Stimulated activated CD8-positive, alpha-beta memory T cell treated with anti-CD3 and anti-CD28 coated beads, Interleukin-4, amount 100 ng/mL, for 4 hours (primary cell): ENCODE measurements at places on chromosomes 3 and 15.

- DNase-seq, result no peak
Observed at GRCh38 chr3:171248426-171249111, 211.6 kb downstream of the TNIK start.

DNA sequence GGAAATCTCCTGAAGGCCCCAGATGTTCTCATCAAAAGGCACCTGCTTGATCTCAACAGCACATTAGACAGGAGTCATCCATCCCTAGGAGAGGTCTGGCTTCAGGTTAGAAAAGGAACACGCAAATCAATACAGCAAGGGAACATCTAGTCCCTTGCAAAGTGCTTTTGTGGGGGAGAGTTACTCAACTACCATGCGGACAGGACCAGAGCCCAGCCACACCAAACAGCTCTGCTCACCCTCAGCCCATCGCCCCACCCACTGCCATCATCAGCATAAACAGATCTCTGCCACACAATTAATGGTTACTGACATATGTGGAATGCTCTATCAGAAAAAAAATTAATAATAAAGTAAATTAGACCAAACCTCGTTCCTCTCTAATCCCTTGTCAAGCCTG is 85.6 kb downstream of the MYLK start:
- DNase-seq, result no peak

GRCh38 chr15:56892659-56893363 is 25.6 kb upstream of the TCF12 start:
- no peak for DNase-seq

- DNase-seq, result no peak
Observed at GRCh38 chr15:66778314-66778665, 76.3 kb downstream of the SMAD6 start.

- no peak for DNase-seq
Observed at GRCh38 chr3:173970281-173970680, 572.7 kb downstream of the NLGN1 start.

DNA sequence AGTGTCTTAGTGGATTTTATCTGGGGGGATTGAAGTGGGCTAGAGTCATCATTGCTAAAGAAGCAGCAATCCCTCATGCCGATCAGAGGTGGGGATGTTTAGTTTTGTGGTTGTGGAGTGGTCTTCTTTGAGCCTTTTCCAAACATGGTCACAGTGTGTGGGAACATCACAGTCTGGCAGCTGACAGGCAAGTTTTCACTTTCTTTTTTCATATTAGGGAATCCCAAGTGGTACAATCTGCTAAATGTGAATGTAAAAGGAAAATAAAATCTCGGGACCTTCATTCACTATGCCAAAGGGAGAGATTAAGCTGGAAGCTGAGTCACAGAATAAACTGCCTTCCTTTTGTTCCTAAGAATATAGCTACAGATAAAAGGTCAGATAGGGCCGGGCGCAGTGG is 10.4 kb upstream of the CX3CR1 start:
- DNase-seq, result no peak

DNA sequence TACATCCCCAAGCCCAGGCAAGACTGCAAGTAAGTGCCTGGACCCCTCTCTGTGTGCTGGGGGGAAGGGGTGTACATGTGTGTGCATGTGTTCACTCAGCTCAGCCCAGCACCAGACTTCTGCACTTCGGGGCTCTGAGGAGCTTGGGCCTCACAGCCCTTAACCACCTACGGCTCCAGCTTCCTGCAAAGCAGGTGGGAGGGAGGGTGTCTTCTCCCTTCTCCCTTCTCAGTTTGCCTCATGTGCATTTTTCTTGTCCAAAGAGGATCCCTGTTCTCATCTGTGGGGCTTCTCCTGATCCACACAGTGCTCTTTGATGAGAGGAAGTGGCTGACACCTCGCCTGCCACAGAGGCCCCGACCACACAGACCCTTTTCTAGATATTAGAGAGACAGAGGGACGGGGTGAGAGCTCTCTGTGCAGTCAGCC is 69.3 kb downstream of the MESD start:
- DNase-seq, result no peak

DNA sequence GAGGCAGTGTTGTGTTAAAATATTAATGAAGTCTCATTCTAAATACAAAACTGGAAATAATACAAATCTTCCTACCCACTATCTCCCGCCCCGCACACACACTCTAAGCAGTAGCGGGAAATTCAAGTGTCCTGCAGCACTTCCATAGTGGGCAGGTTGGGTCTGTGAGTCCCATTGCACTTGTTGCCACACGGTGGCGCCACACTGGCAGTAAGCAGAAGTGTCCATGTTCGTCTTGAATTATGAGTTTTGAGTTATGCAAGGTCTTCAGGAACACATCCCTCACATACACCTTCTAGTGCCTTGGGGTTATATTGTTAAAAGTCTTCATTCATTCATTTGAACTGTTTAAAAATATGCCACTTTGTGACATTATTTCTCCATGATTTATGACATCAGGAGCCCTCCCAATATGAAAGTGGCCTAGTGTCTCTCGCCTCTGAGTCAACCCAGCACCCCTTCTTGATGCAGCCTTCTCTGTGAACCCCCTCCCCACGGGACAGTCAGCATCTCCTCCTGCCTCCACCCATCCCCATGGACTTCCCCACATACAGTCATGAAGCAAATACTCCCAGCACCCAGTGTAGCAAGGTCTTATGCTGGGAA is 17.6 kb upstream of the CCDC174 start:
- DNase-seq, result no peak

DNA sequence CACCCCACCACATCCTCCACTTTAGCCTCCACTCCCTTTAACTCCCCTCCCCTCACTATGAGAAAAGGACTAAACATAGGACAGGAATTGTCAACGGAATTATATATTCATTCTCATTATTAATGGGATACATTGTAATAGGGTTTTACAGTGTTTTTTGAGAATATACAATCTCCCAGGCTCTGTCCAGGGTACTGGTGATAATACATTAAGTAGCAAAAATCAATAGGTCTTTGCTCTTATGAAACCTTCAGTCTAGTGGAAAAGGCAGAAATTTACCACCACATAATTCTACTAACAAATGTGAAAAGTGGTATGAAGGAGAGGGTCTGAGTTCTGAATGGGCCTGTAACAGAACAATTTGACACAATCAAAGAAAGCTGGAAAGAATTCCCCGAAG is 28.2 kb upstream of the IGSF11 start:
- DNase-seq, result no peak

- no peak for DNase-seq
Observed at GRCh38 chr3:4533489-4534443, 40.6 kb downstream of the ITPR1 start.

DNA sequence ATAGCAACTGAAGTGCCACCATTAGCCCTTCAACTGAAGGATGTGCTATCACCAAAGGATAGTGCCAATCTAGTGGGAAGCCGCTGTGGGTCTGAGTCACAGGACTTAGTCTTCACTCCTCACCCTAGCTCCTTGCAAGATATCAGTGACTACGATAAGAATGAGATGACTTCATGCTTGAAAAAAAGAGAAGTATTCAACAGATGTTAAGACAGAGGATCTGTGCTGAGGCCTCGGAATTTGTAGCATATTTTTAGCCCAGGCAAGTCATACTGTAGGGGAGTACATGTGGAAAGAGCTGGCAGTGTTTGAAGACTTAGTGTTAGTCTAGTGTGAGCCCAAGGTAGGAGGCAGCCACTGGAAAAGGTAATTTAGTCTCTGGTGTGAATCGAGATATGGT is 270.7 kb upstream of the LRTM1 start:
- no peak for DNase-seq

GRCh38 chr15:28786521-28786920 is 61.9 kb downstream of the GOLGA6L7 start:
- DNase-seq, result no peak

GRCh38 chr3:126433105-126433430 is 38.4 kb downstream of the CFAP100 start:
- no peak for DNase-seq

GRCh38 chr3:174365796-174366195 is 493.3 kb upstream of the NAALADL2 start:
- DNase-seq, result no peak
